Smooth muscle cell of the brain vasculature (primary cell): ENCODE measurements at places on chromosomes 6 and 20.

GRCh38 chr6:42860481-42860880 lies 18.9 kb upstream of the RPL7L1 start:
- DNase-seq, result no peak

DNA sequence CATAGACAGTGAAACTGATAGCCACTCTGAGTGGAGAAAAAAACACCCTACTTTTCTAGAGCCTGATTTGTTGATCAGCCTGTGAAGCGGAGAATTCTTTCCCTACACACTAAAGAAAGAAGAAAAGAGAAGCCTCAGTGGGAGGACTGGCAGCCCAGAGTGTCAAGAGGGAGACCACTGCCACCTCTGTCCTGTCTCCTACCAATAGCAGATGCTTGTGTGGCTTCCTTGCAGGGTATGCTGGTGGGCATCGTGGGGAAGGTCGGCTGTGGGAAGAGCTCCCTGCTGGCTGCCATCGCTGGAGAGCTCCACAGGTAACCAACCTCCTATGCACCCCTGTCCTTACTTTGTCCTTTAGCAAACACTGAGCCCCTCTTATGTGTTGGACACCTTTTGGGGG lies 10.4 kb downstream of the ABCC10 start:
- DNase-seq, result no peak

- DNase-seq, result no peak
These were observed 8.4 kb upstream of the GLP1R start for GRCh38 chr6:39040080-39040673.

- DNase-seq, result no peak
These were observed 154.5 kb downstream of the MYLK4 start for GRCh38 chr6:2596222-2596621.

GRCh38 chr6:5840734-5841390 lies 165.9 kb downstream of the NRN1 start:
- DNase-seq, result no peak

DNA sequence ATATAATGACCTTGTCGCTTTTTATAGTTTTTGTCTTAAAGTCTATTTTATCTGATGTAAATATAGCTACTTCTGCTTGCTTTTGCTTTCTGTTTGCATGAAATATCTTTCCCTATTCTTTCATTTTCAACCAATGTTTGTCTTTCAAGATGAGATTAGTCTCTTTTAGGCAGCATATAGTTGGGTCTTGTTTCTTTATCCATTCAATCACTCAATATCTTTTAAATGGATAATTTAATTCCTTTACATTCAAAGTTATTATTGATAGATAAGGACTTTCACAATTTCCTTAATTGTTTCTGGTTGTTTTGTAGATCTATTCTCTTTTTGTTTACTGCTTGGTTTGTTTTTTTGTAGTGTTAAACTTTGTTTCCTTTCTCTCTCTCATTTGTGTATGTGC lies 43.5 kb upstream of the TPD52L1 start:
- DNase-seq, result no peak

- DNase-seq, result no peak
These were observed 72.4 kb upstream of the SLC22A23 start for GRCh38 chr6:3529232-3529631.

GRCh38 chr6:130223508-130223907 lies 757 bp upstream of the SAMD3 start:
- no peak for DNase-seq

GRCh38 chr6:126063512-126064146 lies 77.3 kb downstream of the TRMT11 start:
- no peak for DNase-seq

DNA sequence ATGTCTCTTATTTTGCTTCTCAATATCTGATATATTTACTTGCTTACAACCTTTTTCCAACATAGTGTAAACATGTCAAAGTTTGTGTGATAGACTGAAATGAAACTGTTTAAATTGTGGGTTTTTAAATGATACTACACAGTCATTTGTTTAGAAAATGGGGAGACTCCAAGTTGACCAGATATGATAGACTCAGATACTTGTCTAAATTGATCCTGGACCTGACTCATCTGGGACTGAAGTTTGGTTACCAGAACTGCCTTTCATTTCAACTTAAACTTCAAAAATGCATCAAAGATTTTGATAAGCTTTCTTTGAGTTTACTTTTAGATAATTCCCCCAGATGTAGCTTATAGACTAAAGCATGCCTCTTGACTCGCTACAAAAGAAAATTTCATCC lies 27.0 kb upstream of the PRL start:
- DNase-seq, result no peak

GRCh38 chr20:33859157-33859695 lies 48.1 kb downstream of the CHMP4B start:
- DNase-seq, result no peak

DNA sequence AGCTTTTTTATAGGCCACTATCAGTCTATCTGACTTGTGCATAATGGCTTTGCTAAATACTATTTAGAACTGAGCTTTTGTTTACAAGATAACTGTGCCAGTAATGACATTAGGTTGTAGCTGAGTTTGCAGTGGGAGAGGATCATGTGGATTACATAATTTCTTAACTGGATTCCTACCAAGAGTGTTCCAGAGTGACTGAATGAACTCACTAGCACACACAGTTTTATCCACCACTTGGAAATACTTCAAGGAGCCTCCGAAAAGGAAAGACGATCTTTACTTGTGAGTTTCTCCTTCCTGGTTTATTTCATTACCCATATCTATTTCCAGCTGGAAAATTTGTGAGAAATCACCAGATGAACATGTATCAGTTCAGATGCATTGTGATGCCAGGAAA lies 10.9 kb upstream of the SYNE1 start:
- no peak for DNase-seq
